ENCODE measurements at places on chromosomes 2 and 18.

- no peak for DNase-seq
Observed at GRCh38 chr2:216539791-216540241, 41.2 kb downstream of the RPL37A start.

DNA sequence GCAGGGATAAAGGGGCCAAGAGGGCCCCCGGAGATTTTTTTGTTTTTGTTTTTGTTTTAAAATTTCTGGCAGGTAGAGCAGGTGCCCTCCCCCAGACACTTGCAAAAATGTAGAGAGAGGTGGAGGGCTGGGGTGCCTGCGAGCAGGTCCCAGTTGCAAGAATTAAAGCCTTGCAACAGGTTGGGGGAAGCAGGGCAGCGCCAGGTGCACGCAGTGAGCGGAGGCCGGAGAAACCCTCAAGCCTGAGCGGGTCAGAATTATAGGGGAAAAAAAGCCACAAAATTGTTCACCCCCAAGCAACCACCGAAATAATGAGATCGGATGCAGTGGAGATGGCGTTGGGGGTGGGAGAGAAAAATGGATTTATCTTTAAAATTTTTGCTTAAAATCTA lies 527 bp downstream of the IGFBP5 start:
- no peak for DNase-seq

- DNase-seq = no peak
Observed at GRCh38 chr18:24055009-24055804, 40.7 kb downstream of the TTC39C start.

DNA sequence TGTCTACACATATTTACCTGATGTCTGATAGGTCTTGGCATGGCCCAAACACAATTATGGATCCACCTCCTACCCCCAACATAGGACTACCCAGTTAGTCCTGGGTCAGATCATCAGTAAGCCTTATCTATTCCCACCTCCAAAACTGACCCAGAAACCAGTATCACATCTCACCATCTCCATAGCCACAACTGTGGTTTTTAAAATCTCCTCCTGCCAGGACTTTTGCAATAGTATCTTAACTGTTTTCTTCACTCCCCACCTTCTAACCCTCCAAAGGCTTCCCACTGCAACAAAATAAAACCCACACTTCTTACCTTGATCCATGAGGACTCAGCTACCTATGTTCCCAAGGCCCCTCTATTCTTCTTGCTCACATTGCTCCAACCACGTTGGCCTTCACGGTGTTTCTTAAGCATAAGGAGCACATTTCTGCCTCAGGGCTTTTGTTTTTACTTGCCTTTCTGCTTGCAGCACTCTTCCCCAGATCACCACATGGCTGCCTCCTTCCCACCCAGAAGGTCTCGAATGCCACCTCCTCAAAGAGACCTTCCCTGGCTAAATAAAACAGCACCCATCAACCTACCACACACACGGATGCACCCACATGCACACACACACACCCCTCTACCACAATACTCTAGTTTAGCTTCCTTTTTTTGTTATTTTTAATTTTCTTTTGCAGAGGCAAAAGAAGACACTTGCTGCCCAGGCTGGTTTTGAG lies 125.9 kb upstream of the SLC1A4 start:
- DNase-seq = no peak

- no peak for DNase-seq
Observed at GRCh38 chr2:168336786-168337388, 89.5 kb upstream of the STK39 start.

DNA sequence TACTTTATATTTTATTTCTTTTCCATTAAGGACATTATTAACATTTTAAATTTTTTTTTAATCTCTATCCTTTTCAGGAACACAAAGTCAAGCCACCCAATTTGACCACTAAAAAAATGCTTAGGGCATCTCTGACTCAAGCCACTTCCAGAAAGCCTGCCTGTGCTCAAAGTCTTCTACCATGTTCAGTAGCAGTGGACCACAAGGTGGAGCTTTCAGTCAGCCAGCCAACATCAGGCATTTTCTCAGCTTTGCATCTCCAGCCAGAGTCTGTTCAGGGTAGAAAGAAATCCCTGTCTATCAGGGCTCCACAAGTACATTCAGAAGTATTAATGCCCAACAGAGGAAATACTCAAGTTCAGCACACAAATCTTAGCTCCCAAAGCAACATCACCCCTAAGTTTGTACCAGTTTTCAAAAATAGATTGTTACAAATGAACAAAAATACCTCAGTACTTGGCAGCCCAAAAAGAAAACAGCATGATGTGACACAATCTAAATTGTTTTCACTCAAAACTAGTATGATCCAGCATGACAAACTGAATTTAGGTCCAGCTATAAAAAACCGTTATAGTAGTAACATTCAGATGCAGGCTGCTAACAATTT lies 37.6 kb downstream of the C18orf63 start:
- no peak for DNase-seq

DNA sequence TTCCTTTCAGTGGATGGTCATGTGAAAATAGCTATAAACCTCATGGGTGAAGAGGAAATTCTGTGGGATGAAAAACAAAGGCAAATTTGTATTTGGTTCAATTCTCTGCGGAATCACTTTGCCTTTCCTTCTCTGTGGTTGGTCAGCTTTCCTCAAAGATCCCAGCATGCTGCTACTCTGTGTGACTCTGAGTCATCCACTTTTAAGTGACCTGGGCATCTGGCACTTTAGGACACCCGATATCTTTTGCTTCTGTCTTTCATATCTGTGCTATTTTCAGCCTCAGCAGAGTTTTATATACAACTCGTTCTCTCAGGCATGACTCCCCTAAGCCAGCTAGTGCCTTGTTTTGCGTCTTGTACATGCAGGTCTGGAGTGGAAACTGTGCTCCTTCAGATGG lies 217.0 kb upstream of the PIEZO2 start:
- no peak for DNase-seq

DNA sequence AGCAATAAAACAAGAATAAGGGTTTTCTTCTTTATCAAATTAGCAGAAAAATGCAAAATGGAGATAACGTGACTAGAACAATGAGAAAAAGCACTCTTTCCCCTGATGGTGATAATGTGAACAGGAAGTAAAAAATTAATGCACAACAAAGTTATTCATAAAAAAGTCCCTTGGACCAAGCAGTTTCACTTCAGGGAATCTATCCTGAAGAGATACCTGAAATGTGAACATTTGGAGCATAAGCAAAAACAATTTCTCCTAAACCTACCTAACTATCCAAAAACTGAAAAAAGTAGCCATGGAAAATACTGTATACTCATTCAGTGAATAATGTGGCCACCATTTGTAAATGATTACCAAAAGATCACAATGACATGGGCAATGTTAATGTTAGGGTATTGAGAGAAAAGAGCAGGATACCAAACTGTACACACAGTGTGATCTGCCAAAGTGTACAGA lies 48.7 kb downstream of the TRIP12 start:
- no peak for DNase-seq

- DNase-seq = no peak
Observed at GRCh38 chr18:55214969-55215368, 255.7 kb upstream of the CCDC68 start.

DNA sequence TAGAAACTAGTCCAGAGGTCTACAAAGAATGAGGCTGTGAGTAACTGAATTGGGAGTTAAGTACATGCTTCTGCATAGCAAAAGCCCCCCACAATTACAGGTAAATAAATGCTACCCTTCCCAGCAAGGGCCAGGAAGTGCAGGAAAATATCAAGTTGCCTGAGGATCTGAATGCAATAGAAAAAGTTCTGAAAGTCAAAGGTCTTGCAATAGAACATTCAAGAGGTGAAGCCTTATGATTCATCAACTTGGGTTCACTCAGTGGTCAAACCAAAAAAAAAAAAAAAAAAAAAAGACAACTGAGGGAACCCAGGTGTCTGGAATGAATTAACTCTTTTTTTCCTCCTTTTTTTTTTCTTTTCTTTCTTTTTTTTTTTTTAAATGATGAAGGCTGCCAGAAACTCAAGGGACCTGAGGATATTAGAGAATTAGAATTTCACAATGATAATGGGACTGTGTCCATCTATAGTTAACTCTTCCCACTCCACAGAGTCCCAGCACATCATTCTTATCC lies 42.9 kb upstream of the RFX8 start:
- DNase-seq = no peak
